Pulmonary artery endothelial cell (primary cell): ENCODE measurements at places on chromosomes 11 and 22.

- DNase-seq: no peak
These were observed 53.2 kb upstream of the AMPD3 start for GRCh38 chr11:10401696-10402392.

DNA sequence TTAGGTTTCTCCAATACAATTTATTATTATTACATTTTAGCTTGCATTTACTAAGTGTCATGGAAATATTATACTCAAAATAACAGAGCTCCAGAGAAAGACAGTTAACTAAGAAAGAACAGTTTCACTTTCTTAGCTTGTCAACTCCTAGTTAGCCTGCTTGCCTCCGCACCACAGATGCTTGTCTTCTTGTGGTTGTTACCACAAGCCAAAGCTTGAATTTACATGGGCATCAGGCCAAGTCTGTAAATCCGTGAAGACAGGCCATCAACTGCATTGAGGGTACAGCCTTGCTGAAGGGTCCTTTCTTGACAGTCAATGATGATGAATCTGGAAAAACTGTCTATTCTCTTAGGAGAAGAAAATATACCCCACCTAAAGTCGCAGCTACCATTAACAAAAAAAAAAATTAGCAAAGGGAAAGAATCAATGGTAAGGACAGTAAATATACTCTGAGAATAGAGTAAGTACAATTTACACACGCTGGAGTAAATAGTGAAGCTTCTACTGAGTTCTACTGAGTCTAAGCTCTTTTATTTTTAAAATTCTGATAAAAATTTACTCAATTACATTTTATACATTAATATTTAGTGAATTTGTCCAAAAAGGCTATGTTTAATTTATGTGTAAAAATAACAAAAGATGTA is 15.6 kb upstream of the DENND5A start:
- no peak for DNase-seq

DNA sequence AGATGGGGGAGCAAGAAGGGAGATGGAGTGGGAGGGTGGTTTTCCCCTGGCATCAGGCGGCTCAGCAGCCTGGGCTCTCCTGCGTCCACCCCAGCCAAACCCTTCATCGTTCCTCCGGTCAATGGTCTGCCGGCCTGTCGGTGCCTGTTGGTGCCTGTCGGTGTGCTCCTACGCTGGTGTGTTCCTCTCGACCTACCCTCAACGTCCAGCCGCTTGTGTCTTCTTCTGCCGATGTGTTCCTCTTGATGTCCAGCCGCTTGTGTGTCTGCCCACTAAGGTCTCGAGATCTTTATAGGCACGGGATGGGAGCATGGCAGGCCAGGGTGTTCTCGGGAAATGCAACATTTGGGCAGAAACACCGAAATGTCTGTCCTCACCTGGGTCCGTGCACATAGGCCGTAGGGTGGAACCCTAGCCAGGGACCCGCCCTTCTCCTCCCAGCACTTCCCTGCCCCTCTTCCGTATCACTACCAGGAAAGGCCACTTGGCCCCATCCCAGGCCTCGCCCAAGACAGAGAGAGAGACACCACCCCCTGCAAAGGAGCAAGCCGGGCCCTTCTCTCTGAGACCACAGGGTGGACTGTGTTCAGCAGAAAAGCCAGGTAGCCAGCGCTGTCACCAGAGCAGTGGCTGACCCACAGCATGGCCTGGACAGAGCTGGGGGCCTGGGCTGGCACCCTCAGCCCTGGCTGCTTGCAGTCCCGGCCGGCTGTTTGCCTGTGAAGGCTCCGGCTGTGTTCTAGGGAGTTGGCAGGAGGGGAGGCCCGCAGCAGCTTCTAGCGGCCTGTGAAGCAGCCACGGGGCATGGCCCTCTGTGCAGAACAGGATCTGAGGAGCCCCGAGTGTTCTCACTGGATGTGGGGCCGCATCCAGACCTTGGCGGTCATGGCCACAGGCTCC is 61.6 kb upstream of the KCNQ1OT1 start:
- DNase-seq: no peak

DNA sequence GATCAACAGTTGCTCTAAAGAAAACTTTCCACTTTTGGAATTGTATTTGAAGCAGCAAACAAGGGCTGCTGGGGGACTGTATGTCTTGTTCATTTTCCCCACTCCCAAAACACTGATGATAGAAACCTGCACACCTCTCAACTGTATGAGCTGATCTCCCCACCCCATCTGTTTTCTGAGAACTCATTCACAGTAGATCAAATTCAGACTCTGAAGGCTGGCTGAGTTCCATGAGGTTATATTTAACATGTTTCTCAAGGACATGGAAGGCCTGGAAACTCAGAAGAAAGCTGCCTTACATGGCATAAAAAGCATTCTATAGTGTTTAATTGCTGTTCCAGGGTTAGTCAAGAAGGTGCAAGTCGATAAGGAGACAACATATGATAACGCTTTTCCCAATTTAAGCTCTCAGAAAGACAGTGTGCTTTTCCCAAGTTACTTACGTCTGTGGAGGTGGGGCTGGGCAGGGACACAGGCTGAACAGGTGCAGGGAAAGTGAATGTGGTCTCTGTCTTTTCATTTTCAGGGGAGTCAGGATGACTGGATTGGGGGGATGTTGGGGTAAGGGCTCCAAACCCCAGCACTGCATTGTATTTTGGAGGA is 23.0 kb downstream of the LARGE2 start:
- DNase-seq: no peak

DNA sequence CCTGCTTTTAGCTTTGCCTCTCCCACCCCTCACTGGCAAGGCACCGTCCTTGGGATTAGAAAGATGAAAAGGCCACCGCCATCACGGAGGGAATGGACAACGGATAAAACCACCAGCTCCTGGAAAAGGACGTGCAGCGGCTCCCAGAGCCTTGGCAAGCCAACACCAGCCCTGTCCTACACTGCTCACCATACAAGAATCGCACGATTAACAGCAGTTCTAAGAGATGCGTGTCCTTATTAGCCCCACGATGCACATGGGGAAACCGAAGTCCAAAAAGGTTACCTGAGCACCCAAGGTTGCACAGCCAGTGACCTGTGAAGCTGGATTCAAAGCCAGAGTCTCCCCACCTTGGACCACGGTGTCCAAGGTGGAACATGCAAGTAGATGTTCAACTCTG is 7.3 kb downstream of the YPEL1 start:
- no peak for DNase-seq

GRCh38 chr11:11265320-11265719 is 87.7 kb downstream of the CSNK2A3 start:
- no peak for DNase-seq

DNA sequence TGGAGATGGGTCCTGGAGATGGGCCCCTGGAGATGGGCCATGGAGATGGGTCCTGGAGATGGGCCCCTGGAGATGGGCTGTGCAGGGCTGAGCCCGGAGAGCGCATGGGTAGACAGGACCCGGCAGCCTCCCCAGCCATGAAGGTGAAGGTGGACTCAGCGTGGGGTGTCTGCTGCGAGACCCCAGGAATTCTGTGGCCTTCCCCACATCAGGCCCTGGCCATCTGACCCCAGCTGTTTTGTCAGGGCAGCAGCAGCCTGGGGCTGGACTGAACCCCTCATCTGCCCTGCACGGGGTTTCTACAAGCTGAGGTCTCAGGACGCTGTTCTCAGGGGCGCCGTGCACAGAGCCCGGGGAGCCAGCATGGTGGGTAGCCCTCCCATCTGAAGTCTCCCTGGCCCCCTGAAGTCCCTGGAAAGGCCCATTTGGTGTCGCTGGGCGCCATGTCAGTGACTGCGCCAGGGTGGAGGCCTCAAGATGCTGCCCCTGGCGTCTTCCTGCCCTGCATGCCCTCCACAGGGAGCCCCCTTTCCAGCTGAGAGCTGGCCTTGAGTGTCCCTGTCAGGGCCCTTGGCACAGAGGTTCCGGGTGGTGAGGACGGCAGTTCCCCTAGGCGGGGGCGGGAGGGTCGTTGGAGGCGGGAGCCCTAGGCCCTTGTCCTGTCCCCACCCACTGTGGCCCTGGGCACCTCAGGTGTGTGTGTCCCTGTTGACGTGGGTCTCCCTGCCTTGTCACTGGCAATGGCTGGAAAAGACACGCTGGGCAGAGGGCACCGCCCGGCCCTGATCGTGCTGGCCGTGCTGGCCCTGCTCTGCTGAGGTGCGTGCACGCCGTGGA is 5.4 kb downstream of the BRSK2 start:
- no peak for DNase-seq

DNA sequence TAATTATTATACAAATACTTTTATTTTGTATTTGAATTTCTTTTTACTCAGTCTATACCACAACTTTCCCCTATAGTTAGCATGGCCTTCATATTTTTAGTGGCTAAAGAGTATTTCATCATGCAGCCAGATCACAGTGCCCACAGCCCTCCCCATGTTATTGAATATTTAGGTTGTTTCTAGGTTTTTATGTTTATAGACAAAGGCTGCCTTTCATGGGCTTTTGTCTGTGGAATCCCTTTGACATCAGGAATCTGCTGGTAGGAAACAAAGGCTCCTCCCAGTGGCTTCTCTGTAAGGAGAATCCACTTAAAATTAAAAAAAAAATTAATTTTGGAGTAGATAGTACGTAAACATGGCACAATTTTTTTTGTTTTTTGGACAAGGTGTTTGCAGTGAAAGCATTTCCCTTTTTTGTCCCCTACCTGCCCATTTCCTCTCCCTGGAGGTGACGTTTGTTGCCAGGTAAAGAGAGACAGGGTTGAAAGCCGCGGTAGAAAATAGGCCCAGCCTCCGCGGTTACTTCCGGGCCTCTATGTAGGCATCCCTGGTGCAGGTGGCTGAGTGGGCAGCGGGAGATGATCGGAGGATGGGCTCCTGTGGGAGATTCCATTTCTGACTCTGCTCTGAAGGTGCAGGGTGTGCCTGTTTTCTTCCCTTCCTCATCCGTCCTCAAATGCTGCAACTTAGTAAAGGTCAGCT is 82.2 kb upstream of the OR4B1 start:
- DNase-seq: no peak

DNA sequence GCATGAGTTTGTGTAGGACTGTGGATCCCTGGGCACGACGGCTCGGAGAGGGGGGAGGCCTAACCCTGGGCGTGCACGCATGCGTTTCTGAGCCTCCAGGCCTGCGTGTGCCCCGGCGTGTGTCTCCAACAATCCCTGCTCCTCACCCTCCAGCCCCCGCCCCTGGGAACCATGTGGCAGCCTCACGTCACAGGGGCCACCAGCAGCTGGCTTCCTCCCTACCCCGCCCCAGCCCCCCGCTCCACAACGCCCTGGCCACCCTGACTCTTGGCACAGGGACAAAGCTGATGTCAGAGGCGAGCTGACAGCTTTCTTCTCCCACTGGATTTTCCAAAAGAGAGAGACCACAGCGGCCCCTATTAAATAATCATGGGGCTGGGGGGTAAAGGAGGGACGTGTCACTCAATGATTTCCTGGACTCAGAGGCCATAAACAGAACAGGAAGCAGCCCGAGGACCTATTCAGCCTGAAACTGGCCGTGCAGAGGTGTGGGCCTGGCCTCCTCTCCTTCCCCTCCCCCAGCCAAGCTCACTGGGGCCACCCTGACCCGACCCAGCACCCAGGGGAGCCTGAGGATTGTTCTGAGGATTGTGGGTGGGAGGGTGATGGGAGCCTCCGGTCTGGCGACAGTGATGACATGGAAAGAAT is 6.8 kb upstream of the LIF start:
- no peak for DNase-seq

- no peak for DNase-seq
These were observed 557 bp downstream of the PACSIN2 start for GRCh38 chr22:43014316-43014868.

- DNase-seq: peak; percentile 48
These were observed 57.5 kb downstream of the MYEOV start for GRCh38 chr11:69351460-69351859.

DNA sequence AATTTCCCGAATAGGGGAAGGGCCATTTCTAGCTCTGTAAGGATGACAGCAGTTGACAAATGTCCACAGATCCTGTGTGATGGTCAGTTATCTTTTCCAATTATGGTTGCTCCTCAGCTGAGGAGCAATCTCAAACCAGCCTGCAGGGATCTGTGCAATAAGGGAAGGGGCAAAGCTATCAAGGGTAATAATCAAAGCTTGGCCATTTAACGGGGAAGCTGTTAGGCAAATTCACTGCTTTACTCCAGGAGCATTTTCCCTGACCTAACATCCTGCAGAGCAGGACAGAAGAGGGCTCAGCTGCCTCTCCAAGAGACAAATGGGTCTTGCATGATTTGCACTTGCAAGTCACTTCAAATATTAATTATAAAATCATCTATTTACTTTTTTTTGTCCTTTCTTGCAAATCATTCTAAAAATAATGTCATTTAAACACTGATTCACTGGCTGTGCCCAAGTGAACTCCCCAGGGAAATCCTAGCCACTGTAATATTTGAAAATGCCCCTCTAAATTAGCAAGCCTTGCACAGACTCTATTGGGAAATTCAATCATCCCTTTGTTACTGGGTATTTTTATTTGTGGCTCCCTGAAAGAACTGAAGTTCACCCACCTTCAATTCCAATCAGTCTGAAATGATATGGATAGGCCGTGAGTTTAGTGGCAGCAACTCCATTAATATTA is 1256.7 kb downstream of the LRRC4C start:
- DNase-seq: no peak

GRCh38 chr22:47787501-47788227 is 1025.2 kb downstream of the TBC1D22A start:
- DNase-seq: no peak

DNA sequence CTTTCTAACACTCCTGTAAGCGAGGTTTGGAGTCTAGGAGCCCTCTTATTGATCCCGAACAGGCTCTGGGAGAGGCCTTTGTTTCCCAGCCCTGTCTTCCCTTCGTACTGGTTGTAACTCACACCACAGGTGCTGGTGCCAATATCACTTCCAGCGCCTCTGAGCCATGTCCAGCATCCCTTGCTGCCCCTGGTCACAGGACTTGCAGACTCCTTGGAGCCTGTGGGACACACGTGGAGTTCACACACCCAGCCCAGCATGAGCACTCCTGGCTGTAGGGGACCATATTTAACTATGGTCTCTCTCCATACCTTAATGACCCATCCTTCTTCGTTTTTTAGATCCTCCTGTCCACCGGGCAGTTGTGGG is 2.2 kb downstream of the ZBTB16 start:
- no peak for DNase-seq
